ENCODE measurements at places on chromosomes 7 and 10.

- no peak for DNase-seq
- peak overlapping the region; percentile 61 for H3K4me3 ChIP-seq
- H3K27ac ChIP-seq = peak overlapping the region; percentile 94
- H3K4me1 ChIP-seq = peaks cover 72% of the 10 kb centered on the region
Measured at GRCh38 chr7:142813226-142813625, 41.6 kb upstream of the EPHB6 start.

GRCh38 chr7:135459076-135459475 is 50.8 kb downstream of the CNOT4 start:
- no peaks in the 10 kb centered on the region for H3K27me3 ChIP-seq
- H3K27ac ChIP-seq = peak overlapping the region; percentile 31
- DNase-seq = no peak
- H3K4me1 ChIP-seq = peaks cover 71% of the 10 kb centered on the region
- no peak overlapping the region for H3K4me3 ChIP-seq

DNA sequence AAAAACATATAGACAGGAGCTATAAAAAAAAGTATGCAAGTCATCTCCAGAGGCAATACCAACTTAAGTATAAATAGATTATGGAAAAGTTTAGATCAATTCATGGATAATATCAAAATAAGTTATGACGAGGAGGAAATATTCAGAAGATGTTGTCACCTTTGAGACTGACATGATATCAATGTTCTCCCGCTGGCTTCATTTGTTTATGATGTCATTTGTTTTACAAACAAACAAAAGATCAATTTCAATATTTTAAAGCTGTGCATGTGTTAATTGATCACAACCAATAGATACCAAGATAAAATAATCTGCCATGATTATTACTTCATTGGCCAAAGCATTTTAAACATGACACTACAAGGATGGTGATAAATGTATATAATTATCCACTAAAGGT is 43.5 kb downstream of the SLC16A12 start:
- DNase-seq = no peak
- H3K27ac ChIP-seq = no peak overlapping the region
- H3K4me3 ChIP-seq = no peak overlapping the region
- no peaks in the 10 kb centered on the region for H3K36me3 ChIP-seq

DNA sequence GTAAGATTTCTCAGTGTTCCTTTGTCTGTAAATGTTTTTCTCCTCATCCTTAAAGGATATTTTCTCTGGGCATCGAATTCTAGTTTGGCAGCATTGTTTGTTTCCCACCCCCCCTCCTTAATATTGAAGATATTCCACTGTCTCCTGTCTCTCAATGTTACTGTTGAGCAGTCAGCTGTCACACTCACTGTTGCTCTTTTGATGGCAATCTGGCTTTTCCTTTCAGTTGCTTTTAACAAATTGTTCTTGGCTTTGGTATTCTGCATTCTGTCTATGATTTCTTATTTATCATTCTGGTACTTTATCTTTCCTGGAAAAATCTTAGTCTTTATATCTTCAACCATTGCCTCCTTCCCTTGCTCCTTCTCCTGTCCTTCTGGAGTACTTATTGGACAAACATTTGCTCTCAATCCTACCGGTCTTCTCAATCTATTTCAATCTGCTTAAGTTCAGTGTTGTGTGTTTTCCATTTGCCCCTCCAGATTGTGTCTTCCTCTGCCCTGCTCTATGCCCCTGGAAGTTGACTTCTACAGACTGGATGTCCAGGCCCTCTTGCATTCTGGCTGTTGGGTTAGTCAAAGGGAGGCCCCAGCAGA is 9.3 kb upstream of the GTPBP4 start:
- no peak overlapping the region for H3K4me3 ChIP-seq
- H3K4me1 ChIP-seq = no peaks in the 10 kb centered on the region
- DNase-seq = no peak
- no peak overlapping the region for H3K27ac ChIP-seq
- H3K36me3 ChIP-seq = peaks cover 16% of the 10 kb centered on the region

GRCh38 chr10:36110097-36110496 is 468.0 kb upstream of the FZD8 start:
- no peaks in the 10 kb centered on the region for H3K27me3 ChIP-seq
- H3K4me1 ChIP-seq = no peaks in the 10 kb centered on the region
- no peak overlapping the region for H3K27ac ChIP-seq
- no peak for DNase-seq
- no peak overlapping the region for H3K4me3 ChIP-seq

DNA sequence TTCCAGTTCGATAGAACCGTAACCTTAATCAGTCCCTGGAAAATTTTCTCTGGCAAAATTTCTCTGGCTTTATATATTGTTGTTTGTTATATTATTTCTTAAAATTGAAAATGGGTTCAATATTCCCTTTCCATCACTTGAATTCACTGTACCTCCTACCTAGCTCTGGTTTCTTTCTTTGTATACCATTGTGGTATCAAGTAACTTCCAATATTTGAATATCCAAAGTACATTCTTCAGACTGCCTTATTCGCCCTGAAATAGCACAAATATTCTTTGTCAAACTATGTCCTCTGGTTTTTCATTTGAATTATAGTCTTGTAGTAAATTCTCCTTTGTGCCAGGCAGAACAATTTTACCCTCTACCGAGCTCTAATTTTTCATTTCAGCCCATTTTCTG is 541.6 kb downstream of the REEP3 start:
- no peaks in the 10 kb centered on the region for H3K27me3 ChIP-seq
- H3K36me3 ChIP-seq = no peaks in the 10 kb centered on the region
- no peak for DNase-seq

DNA sequence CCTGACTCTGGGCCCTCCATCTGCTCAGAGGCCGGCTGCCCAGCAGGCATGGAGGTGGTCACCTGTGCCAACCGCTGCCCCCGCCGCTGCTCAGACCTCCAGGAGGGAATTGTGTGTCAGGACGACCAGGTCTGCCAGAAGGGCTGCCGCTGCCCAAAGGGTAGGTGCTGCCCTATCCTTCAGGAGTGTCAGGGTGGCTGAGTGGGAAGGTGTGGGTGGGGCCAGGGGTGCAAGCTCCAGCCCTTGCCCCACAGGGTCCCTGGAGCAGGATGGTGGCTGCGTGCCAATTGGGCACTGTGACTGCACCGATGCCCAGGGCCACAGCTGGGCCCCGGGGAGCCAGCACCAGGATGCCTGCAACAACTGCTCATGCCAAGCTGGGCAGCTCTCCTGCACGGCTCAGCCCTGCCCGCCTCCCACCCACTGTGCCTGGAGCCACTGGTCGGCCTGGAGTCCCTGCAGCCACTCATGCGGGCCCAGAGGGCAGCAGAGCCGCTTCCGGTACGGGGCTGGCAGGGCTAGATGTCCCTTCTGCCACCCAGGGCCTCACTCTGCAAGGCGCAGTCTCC is 17.5 kb upstream of the ZNF862 start:
- no peak overlapping the region for H3K27ac ChIP-seq
- no peaks in the 10 kb centered on the region for H3K27me3 ChIP-seq

GRCh38 chr7:12296051-12296570 is 85.0 kb downstream of the TMEM106B start:
- no peaks in the 10 kb centered on the region for H3K36me3 ChIP-seq
- peaks cover 9% of the 10 kb centered on the region for H3K4me1 ChIP-seq
- no peaks in the 10 kb centered on the region for H3K27me3 ChIP-seq
- H3K4me3 ChIP-seq = no peak overlapping the region
- DNase-seq = no peak

DNA sequence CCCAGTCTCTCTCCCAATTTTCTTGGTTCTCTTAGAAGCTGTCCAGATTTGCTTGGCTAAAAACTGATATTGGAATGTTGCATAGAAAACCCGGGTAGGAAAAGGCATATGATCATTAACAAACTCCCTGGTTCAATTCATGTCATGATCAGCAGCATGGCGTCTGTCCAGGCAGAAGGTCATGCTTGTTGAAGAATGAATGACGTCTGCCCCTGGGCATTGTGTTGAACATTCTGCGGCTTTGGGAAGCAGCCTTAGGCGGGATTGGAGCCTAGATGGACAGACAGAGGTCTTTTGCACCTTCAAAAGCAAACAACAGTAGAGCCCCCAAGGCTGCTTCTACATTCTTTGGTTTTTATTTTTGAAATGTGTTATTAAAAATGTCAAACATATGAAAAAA is 7.7 kb upstream of the MINDY3 start:
- DNase-seq = no peak
- no peak overlapping the region for H3K27ac ChIP-seq
- no peaks in the 10 kb centered on the region for H3K36me3 ChIP-seq
- H3K4me3 ChIP-seq = no peak overlapping the region

DNA sequence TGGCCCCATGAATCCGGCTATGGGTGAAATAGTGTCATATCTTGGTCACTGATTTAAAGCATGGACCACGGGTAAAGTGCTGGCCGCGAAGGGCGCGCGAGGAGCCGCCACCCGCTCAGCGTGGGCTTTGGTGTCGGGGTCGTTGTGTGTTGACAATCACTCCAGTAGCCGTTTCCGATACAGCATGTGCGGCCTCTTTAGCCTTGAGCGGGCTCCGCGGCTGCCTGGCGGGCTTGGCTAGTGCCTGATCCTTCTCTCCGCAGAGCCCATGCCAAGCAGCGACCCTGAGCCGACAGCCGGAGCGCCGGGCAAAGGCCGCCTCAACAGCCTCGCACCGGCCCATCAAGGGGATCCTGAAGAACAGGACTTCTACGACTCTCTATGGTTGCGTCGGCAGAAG is 105.9 kb downstream of the SLC37A3 start:
- DNase-seq = no peak
- no peak overlapping the region for H3K4me3 ChIP-seq
- H3K4me1 ChIP-seq = no peaks in the 10 kb centered on the region

DNA sequence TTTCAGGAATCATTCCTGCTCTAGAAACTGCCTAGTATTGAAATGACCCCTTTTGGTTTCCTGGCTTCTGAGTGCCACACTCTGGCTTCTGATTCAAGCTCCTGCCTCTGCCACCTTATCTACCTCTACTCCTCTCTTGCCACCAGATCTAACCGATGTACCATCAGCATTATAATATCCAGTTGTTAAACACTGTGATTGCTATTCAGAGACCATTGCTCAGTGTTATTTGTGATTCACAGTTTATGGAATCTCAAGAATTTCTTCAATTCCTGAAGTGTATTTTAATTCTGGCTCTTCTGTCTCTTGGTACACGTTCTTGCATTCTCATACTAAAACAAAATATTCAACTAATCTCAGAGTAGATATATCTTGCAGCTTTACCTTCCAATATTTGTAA is 88.7 kb downstream of the DYNC1I1 start:
- DNase-seq = no peak
- H3K27ac ChIP-seq = no peak overlapping the region
- no peaks in the 10 kb centered on the region for H3K4me1 ChIP-seq
- H3K36me3 ChIP-seq = no peaks in the 10 kb centered on the region
- no peaks in the 10 kb centered on the region for H3K27me3 ChIP-seq

- H3K4me3 ChIP-seq = no peak overlapping the region
- H3K4me1 ChIP-seq = no peaks in the 10 kb centered on the region
- DNase-seq = no peak
- H3K36me3 ChIP-seq = no peaks in the 10 kb centered on the region
Measured at GRCh38 chr7:84701524-84702306, 485.1 kb downstream of the SEMA3D start.

DNA sequence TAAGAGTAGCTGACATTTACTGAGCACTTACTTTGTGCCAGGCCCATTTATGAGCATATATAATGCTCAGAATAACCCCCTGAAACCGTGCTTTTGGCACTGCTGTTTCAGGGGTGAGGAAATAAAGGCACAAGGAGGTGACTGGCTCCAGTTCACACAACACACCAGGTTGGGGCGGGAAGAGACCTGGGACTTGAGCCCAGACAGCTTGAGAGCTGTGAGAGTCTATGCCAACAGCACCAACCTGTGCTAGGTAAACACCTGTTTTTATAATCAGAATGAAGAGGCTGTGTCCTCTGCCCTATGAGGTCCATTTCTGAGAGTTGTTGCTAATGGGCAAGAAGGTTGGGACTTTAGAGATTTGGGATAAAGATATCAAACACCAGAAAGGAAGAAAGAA is 8.8 kb upstream of the AZGP1 start:
- H3K4me1 ChIP-seq = peaks cover 2% of the 10 kb centered on the region
- H3K27me3 ChIP-seq = peaks cover 2% of the 10 kb centered on the region
- no peak overlapping the region for H3K27ac ChIP-seq

DNA sequence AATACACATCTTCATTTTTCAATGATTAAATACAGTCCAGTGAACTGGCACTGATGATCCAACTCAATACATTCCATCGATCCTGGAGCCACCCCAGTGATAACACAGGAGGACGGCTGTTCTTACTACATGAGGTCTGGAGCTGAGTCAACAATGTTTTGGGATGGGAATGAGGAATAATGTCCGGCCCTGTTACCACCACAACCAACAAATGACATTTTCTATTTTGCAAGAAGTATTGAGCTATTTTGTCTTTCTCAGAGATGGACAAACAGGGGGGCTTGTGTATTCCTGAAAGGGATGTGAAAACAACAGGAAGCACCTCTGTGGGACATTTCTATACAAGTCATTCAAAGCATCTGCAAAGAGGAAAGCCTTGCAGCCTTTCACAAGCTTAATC is 249.2 kb downstream of the PARD3 start:
- no peaks in the 10 kb centered on the region for H3K4me1 ChIP-seq
- DNase-seq = no peak
- peaks cover 7% of the 10 kb centered on the region for H3K27me3 ChIP-seq
- H3K36me3 ChIP-seq = no peaks in the 10 kb centered on the region
- H3K4me3 ChIP-seq = no peak overlapping the region

- H3K27me3 ChIP-seq = no peaks in the 10 kb centered on the region
- no peaks in the 10 kb centered on the region for H3K4me1 ChIP-seq
- H3K27ac ChIP-seq = no peak overlapping the region
- DNase-seq = no peak
- no peaks in the 10 kb centered on the region for H3K36me3 ChIP-seq
Measured at GRCh38 chr10:103232772-103233488, 12.8 kb upstream of the RPEL1 start.

GRCh38 chr7:121061677-121062582 is 73.4 kb downstream of the CPED1 start:
- no peak for DNase-seq
- H3K4me1 ChIP-seq = peaks cover 3% of the 10 kb centered on the region
- no peak overlapping the region for H3K27ac ChIP-seq
- H3K27me3 ChIP-seq = peaks cover 22% of the 10 kb centered on the region

- no peaks in the 10 kb centered on the region for H3K36me3 ChIP-seq
- peak overlapping the region; percentile 90 for H3K27ac ChIP-seq
- no peaks in the 10 kb centered on the region for H3K27me3 ChIP-seq
- peaks cover 64% of the 10 kb centered on the region for H3K4me1 ChIP-seq
- DNase-seq = no peak
Measured at GRCh38 chr10:72315611-72316385, 38.9 kb downstream of the DNAJB12 start.

DNA sequence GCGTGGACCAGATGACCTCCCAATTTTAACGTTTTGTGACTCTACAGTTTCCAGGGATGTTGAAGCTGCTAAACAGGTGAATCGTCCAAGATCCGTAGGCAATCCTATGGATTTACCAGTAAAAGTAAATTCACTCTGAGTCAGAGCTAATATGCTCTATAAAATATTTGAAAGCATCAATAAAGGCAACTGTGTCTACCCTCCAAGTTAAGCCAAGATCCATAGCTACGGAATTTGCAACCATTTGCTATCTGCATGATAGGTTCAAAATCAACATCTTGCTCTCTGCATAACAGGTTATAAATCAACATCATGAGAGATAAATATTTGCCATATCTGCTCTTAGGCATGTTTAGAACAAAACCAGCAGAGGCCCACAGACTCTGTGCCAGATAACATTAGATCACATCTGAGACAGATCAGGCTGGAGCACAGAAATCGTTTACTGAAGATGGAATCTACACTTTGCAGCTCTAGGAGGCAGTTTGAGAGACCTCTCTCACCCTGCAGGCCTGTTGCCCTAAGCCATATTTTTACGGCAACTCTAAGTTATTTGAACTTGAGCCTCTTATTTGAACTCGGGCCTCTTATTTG is 80.7 kb upstream of the PDCD4 start:
- H3K27ac ChIP-seq = no peak overlapping the region
- no peak for DNase-seq
- H3K4me1 ChIP-seq = peaks cover 6% of the 10 kb centered on the region
- H3K4me3 ChIP-seq = no peak overlapping the region

Data from activated T-cell treated with anti-CD3 and anti-CD28 coated beads, Interleukin-2, amount 50 U/mL, for 24 hours (primary cell).